Stimulated activated CD8-positive, alpha-beta memory T cell treated with anti-CD3 and anti-CD28 coated beads, Interleukin-2, amount 100 ng/mL, for 1 hour (primary cell): ENCODE measurements at places on chromosomes 7 and 10.

GRCh38 chr10:62638062-62638477 lies 166.4 kb upstream of the ADO start:
- DNase-seq = no peak

DNA sequence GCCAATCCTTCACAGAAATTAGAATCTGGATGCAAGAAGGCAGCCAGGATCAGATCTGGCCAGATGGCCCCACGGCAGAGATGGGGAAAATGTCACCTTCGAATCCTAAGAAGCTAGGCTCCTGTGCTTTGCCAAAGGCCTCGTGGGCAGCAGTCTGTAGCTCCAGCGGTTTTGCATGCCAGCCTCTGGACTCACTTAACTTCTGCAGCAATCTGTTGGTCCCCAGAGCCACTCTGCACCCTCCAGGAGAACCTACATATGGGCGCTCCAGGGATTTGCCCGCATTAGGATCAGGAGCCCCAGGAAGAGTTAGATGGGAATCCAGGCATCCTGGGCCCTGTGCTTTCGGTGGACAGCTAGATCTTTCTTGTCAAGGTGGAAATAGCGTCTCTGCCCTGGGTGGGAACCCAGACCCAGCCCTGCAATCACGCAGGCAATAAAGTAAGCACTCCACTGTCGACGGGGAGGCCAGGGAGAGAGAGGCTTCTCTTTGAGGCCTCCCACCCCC lies 10.1 kb upstream of the HOXA13 start:
- no peak for DNase-seq

DNA sequence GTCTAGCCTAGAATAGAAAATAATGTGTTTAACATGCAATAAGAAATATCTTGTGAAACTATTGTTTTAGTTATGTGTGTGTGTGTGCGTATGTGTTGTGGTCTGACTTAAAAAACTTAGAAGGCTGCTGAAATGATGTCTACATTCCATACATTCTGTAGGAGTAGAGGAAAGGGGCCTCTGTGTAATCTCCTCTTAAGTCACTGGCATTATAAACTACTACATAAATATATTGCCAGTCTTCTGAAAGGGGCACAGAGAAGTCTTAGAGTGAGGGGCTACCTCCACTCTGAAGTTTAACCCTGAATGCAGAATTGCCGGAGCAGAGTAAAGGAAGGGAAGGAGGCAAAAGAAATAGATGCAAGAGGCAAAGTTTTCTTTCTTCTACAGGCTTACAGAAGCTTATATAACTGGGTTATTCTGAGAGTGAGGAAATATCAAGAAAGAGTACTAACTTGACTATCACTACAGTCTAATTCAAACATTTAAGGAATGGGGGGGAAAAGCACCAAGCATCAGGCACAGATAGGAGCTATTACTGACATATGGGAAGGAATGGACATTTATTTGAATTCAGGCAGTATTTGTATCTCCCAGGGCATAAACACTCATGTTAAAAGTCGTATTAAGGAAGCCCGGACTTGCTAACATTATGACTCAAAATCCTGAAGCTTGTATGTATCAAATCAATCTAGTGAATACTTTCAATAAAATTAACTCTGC lies 75.7 kb downstream of the DNAJC1 start:
- DNase-seq = no peak

DNA sequence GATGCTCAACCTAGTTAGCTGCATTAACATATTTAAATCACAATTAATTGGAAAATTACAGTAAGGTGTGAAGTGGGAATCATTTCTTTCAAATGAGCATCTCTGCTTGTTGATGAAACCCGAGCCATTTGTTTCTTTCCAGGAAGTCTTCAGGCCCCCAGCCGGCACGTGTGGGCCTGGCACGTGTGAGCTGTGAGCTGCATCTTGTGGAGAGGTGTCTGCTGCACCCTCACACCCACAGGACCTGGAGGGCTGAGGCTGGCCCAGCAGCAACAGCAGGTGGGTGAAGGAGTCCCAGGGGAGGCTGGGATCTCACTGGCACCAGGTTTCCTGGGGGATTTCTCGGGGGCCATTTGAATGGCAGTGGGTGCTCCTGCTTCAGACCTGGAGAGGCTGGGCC lies 372.5 kb upstream of the MKI67 start:
- no peak for DNase-seq

- no peak for DNase-seq
Observed at GRCh38 chr7:48421357-48421756, 250.1 kb downstream of the ABCA13 start.

DNA sequence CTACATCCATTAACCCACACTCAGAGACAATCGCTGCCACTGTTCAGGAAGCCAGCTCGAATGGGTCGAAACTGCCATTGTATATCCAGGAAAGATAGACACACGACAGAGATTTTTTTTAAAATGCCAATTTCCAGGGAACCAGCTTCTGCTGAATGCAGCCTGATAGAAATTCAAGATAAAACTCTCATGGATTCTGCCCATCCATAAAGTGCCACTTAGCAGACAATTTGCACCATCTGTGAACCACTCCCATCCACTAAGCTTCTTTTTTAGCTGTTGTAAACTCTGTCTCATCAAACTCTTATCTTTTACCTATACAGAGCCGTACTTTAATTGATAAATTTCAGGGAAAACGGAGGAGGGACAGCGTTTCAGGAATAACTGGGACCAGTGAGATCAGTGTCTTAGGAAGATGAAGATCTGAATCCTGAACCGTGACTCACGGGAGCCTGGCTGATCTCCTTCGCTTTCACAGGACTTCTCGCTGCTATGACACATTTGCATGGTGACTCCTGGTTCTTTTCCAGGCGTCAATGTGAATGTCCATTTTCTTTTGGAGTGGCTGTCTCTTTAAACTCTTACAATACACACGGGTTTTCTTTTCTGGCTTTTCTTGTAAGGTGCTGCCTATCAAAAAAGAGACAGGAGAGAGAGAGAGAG lies 103.4 kb downstream of the FAM204A start:
- no peak for DNase-seq

DNA sequence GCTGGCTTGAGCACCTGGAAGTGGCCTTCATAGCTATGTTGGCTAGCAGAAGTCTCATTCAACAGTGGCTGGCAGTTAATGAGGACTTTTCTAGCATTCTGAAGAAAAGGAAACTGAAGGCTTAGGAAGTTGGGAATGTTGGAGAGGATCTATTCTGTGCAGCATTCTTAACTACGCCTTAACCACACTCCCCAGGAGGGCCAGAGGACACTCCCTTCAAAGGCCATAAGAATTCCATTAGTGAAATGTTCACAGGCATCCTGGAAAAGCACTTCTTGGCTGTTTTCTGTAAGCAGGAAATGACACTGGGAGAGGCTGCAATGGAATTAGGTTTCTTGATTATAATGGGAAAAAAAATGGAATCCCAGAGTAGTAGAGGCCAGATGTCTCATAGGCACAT lies 188.9 kb downstream of the ARHGAP12 start:
- no peak for DNase-seq
